ENCODE measurements at places on chromosomes 2 and 18. TPM values are rescaled to one million over a fixed set of nuclear protein-coding genes. Genes with fewer than 3 reads are reported as not detected.

GRCh38 chr2:7015007-7015950 is 98.1 kb downstream of the RNF144A start:
- no peak for DNase-seq

GRCh38 chr18:28063271-28063761 is 113.6 kb downstream of the CDH2 start:
- no peak for DNase-seq

DNA sequence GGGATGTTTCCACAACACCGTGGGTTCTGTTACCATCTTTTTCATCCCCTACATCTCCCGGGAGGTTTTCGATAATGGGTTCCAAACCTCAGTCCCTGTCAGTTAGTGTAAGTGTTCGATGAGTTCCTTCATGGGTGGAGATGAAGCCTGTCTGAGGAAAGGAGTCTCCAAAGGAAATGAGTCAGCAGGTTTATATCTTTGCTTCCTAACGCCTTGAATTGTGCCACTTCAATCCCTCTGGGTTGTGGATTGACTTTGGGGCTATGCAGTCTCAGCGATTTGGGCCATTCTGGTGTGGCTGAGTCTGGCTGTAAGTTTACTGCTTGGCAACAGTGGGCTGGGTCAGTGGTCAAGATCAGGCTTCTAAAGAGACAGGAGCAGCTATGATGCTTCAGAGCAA is 1.2 kb downstream of the SERPINB5 start:
- DNase-seq = no peak

Gene PSMG2
- polyA plus RNA-seq = 125 TPM

- DNase-seq = no peak
Observed at GRCh38 chr2:101251844-101252407, 760 bp upstream of the CNOT11 start.

DNA sequence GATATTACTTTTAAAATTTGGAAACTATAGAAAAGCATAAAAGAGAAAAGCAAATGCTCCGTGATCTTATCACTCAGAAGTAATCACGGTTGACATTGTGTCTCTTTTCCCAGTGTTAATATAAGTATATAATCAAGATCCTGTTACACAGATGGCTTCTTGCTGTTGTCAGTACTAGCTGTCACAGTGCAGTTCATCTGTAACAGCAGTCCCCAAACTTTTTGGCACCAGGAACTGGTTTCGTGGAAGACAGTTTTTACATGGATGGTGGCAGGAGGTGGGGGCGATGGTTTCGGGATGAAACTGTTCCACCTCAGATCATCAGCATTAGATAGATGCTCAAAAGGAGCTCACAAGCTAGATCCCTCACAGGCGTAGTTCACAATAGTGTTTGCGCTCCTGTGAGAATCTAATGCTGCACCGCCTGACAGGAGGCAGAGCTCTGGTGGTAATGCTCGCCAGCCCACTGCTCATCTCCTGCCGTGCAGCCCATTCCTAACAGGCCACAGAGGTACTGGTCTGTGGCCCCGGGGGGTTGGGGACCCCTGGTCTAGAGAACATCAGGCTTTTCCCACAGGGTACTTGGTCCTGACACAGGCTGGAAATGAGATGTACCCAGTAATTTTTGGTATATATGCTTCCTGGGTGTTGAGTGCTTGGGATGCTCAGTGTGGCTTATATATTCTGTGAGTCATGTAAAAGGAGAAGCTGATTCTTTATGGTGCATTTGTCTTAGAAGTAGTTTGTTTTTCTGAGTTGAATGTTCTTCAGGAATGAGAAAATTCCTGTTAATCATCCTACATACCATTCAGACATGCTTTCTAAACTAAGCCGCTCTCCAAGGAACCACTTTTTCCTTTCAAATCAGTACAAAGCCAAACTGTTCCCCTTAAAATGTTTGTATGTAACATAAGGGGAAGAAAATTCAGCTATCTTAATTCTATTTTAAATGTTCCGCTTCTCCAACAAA is 121.8 kb downstream of the NCK2 start:
- no peak for DNase-seq

Gene UGT1A7
- 0.11 TPM for polyA plus RNA-seq

GRCh38 chr2:99559075-99559662 is 69.4 kb upstream of the REV1 start:
- peak; percentile 86 for DNase-seq

GRCh38 chr18:49020621-49021021 is 69.9 kb upstream of the SMAD7 start:
- DNase-seq = no peak

DNA sequence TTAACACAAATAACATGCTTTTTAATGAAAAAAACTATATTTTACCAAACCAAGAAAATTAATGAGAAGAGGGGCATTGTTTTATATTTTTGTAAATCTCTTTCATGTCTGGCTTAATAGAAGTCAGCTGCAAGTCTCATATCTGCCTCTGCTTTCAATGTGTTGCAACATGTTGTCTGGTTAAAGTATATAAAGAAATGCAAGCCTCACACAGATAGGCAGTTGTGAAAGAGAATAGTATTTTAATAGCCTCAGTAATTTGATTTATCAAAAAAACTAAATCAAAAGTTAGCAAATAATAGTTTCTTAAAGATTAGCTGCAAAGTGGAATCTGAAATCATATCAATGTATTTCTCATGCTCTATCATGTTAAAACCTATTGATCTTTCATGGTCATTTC is 52.9 kb upstream of the NCOA1 start:
- DNase-seq = no peak

Gene MATN3
- polyA plus RNA-seq = 0.91 TPM

Gene ROCK2
- polyA plus RNA-seq = 11.7 TPM

GRCh38 chr2:145360129-145360790 is 840.3 kb upstream of the ZEB2 start:
- no peak for DNase-seq

Gene HAT1
- polyA plus RNA-seq = 53.2 TPM

- no peak for DNase-seq
Observed at GRCh38 chr2:23107327-23107941, 277.5 kb upstream of the KLHL29 start.

DNA sequence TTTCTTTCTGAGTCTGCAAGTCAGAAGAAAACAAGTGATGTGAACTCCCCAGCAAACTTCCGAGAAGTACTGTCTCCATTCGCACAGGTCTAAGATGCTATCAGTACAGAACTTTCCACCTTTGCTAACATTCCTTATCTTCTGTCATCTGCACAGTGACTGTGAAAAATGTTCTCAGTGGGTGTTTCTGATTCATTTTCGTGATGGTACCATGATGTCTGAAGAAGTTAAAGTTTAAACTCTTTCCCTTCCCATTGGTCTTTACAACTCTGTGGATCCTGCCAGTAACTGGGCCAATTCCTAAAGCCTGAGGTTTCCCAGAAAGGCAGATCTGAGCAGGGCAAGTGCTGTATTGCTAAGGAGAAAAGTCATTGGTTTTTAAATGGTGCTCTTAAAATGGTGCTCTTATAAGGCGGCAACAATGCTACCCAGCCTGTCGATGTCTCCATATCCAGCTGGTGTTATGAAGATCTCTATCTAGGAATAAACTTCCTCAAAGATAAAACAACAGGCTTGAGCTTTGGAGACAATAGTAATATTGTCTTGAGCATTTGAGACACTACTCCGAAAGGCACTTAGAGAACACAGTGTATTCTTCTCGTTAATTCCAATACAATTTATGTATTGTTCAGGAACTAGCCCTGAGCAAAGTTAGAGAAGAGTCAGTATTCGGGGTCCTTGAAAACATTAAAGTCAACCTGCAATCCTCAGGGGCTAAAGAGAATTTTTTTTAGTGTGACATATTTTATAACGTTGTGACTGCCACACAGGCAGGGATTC is 232.3 kb downstream of the OSR1 start:
- DNase-seq = no peak

GRCh38 chr2:151552287-151552686 is 142.6 kb downstream of the RIF1 start:
- DNase-seq = no peak

DNA sequence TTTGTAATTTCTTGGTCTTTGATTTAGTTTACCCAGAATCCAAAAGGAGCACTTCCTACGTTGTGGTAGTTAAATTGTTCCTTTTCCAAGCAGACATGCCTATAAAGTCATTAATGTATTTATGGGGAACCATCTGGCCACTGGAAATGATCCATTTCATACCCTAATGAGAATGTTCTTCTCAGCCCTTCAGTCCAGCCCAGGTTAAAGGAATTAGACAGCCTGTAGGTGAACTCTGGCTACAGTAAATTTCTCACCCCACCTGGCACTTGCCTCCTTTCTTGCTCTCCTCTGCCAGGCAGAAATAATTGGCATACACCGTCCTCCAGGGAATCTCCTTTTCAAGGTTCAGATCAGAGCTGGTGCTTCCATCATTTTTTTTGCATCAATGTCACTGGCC is 121.1 kb downstream of the SETBP1 start:
- DNase-seq = no peak

Gene ONECUT2
- polyA plus RNA-seq = 0.02 TPM

GRCh38 chr2:166088634-166089033 is 39.2 kb downstream of the SCN1A start:
- no peak for DNase-seq

Gene TBR1
- 0.02 TPM for polyA plus RNA-seq

Gene KIAA2012
- polyA plus RNA-seq = 0.05 TPM

Gene LDLRAD4
- 46.9 TPM for polyA plus RNA-seq

DNA sequence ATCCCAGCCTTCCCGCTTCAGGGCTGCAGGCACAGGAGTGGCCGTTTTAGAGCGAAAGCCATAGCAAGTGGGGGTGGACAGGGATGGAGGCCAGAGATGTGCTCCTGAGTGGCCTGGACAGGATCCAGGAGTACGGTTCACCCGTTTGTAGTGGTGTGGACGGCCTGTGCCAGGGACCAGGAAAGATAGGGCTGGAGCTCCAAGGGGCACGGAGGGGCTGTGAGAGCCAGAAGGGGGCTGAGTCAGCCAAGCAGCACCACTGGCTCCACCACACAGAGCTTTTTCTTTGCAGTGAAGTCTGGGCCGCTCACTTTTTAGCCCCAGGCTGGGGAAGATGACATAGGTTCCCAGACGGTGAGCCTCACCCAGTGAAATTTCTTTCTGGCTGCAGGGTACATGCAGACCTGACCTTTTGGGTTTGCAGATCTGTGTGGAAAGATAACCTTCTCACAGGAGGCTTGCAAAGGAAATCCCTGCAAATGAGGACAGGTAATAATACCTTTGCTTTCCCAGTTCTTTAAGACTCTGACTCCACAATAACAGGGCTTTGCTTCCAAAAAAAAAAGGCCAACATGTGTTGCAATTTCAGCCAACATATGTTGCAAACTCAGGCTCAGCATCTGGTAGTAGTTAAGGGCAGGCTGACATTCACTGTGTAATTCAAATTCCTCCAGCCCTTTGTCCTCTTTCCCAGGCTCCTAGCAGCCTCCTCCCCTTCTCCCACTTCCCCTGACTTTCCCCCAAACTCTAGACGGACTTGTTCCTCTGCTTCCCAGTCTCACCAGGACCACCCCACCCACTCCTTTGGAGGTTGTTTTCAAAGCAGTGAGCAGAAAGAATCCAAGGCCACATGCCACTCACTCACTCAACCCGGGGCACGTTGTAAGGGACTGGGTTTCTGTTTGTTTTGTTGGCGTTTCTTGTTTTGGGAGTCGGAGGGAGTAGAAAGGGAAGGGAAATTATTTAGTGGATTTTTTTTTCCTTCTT is 20.3 kb upstream of the LAPTM4A start:
- DNase-seq = no peak

GRCh38 chr2:204407204-204408014 is 137.9 kb upstream of the PARD3B start:
- no peak for DNase-seq

DNA sequence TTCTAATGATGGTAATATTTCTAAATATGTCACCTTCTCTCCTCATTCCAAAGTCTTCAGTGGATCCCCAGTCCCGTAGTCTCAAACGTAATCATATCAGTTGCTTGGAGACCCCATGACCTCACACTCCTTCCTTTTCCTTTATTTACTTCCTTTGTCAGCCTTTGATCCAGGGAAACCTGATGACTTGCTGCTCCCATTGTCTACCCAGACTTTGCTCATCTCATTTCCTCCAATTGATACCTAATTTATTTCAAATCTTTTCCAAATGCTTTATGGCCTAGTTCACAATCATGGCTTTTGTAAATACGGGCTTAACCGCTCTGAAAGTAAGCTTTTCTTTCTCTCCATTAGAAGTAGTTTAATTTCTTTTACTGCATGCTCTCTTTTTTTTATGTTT is 402.4 kb upstream of the CYRIA start:
- DNase-seq = no peak

GRCh38 chr18:59795882-59796281 is 98.7 kb upstream of the CCBE1 start:
- no peak for DNase-seq

DNA sequence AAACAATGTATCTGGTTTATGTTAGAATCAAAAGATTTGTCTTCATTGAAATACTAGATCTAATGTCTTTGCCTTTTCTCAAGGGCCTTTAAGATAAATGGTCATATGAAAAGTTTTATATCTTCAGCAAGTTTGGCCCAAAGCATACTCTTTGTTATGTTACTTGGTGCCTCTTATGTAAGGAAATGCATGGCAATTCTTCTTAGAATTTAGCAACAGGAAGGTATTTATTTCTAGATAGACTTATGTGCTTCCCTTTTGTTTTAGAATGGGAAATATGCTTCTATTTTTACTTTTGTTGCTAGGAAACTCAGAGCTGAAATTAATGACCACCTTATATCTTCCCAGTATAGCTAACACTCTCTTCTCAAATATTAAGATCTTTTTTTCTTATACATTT is 117.4 kb upstream of the DLX2 start:
- DNase-seq = no peak

DNA sequence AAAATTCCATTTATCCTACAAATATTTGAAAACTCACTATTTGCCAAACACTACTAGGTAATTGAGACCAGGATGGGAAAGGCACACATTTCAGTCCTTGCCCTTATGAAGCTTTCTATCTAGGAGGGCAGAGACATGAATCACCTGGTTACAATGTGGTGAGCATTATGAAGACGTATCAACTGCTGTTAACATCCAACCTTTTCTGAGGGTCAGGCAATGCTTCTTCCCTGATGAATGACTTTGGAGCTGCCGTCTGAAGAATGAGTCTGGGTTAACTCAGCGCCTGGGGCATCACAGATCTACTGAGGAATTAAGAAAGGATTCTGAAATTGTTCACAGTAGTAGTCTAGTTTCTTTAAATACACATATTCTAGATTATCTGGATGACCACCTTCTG is 62.1 kb upstream of the NOSTRIN start:
- no peak for DNase-seq

Gene SLC11A1
- 25.2 TPM for polyA plus RNA-seq

DNA sequence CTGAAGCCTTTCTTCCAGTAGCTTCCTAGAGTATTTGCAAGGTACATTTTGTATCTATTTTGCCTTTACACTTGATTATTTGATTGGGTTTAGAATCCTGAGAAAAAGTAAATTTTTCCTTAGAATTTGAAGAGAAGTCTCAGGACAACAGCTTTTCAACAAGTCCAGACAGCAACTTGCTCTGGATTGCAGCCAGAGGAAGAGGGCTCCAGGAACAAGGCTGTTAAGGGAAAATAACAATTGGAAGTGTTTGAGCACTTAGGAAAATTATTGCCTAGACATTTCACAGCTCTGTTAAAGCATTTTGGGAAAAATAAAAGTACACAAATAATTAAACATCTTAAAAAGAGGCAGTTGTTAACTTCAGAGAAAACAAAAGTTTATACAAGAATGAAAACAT is 58.3 kb upstream of the RAPGEF4 start:
- no peak for DNase-seq

- DNase-seq = no peak
Observed at GRCh38 chr2:70715071-70715985, 52.7 kb downstream of the ADD2 start.

Data from thymus (tissue), 14 donors.